Activated effector memory CD4-positive, alpha-beta T cell treated with Interleukin-2 at 50 U/mL for 16 hours (primary cell): ENCODE measurements at places on chromosomes 12 and 14.

DNA sequence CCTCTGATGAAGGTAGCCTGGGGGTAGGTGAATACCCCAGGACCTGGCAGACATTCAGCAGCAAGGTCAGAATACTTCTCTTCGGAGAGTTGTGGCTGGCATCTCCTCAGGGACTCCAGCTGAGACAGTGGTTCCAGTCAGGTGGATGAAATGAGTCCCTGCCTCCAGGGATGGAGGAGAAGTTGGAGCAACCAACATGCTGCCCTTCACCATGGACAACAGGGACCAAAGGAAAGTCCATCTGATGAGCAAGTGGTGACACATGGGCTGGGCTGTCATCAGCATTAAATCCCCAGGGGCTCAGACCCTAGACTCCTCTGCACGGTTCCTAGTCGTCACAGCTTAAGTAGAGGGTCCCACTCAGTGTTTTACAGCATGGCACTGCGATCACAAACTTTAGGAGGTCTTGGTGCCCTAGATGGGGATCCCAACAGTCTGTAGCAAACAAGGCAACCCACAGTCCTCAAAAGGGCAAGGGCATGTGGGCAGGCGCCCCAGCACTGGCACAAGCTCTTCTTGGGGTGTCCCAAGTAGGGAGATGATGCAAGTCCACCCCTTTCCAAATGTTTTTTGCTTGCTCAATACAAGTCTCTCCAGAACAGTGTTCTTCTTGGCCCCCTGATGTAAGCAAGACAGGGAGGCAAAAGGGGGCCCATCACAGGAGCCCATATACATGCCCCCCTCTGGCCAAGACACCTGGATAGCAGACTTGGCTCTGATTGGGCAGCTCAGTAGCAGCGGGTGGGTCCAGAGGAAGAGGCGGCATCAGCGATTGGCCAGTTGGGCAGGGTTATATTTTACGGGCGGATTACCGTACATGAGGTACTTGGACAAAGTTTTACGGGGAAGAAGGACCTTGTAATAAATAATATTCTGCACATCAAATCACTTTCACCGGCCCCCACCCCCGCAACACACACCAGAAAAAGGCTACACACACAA, 10.8 kb upstream of the CDH24 start:
- DNase-seq, result no peak

GRCh38 chr14:69780952-69781351, 14.0 kb downstream of the SRSF5 start:
- DNase-seq, result no peak

DNA sequence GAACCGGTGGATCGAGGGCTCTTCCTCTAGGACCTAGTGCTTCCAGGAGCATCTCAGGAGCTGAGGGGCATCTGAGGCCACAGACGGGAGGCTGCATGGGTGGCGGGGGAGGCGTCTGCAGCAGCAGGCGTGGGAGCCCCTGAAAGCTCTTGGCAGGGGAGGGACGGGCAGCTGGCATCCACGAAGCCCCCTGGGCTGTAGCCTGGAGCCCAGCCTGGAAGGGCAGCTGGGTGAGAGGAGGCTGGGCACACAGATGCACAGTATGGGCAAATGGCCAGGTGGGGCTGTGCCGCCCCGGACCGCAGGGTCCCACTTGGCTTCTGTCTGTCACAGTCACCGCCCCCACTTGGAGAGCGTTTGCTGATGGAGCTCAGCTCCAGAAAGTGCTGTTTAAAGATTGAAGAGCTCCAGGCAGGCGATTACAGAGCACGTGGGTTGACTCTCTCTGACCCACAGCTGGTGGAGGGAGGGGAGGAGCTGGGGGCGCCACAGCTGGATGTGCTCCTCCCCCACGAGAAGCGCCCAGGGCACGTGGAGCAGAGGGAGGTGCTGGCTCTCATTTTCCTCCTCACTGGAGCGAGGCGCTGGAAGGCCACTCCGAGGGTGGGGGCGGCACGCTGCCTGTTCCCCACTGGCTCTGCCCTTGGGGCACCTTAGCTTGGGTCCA, 155.0 kb upstream of the C14orf180 start:
- DNase-seq, result no peak

GRCh38 chr12:2535583-2536204, 259.1 kb upstream of the FKBP4 start:
- no peak for DNase-seq

DNA sequence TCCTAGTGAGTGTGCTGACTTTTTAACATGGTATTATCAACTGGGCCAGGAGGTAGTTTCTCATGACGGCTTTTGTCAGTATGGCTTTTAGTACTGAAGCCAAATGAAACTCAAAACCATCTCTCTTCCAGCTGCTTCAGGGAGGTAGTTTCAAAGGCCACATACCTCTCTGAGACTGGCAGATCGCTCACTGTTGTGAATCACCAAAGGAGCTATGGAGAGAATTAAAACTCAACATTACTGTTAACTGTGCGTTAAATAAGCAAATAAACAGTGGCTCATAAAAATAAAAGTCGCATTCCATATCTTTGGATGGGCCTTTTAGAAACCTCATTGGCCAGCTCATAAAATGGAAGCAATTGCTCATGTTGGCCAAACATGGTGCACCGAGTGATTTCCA, 141.1 kb downstream of the HMGA2 start:
- DNase-seq, result no peak

GRCh38 chr12:28216016-28216415, 25.8 kb downstream of the CCDC91 start:
- no peak for DNase-seq

DNA sequence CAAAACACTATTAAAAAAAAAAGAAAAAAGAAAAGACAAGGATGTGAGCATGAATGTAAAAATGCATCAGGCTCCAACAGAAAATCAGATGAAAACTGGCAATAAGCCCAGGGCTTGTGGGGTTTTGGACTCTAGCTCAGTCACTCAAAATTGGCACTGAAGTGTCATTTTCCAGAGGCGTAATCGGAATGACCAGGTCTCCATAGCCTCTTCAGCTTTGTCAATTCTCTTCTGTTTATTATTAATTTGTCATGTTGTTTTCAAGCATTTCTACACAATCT, 137.2 kb upstream of the TRHDE start:
- no peak for DNase-seq

DNA sequence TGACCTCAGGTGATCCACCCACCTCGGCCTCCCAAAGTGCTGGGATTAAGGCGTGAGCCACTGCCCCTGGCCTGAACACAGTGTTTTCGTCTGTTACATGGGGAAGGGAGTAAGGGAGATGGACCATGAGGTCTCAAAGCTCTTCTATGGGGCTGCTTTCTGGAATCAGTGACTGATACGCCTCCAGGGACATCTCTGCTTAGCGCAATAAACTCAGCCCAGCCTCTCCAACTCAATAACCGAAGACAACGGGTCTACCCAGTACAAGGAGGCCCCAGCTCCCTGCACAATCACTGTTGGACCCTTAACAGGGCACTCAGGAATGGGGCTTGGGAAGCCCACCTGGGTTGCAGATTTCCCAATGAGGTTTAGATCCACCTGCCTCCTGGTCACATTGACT, 42.6 kb upstream of the CHGA start:
- DNase-seq, result no peak

DNA sequence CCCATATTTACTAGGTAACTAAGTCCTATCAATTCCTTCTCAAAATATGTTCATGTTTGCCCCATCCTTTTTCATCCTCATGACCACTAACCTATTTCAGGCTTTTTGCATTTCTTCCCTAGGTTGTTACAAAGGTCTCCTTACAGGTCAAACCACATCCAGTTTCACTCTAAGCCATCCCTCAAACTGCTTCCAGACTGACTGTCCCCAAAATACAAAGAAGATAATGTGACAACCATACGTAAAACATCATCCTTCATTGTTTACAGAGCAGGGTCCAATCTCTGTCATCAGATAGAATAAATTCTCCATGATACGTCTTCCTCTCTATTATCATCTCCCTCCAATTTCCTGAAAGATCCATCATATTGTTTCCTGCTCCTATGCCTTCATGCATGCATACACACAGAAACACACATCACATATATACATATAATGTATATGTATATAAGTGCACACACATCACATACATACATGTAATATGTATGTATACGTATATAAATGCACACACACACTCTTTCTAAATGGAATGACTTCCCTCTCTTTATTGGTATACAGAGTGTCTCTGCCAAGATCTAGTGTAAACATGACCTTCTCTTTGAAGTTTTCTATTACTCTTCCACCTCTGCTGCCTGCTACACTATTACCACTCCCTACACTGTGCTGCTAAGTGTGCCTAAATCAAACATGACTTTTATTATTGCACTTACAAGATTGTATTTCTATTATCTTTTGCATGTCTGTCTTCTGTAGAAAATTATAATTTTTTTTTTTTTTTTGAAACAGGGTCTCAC, 30.7 kb upstream of the EPS8 start:
- DNase-seq, result no peak

- no peak for DNase-seq
Measured at GRCh38 chr14:101125313-101125712, 221.8 kb upstream of the RTL1 start.

GRCh38 chr14:90649557-90650135, 166.6 kb downstream of the TTC7B start:
- no peak for DNase-seq

DNA sequence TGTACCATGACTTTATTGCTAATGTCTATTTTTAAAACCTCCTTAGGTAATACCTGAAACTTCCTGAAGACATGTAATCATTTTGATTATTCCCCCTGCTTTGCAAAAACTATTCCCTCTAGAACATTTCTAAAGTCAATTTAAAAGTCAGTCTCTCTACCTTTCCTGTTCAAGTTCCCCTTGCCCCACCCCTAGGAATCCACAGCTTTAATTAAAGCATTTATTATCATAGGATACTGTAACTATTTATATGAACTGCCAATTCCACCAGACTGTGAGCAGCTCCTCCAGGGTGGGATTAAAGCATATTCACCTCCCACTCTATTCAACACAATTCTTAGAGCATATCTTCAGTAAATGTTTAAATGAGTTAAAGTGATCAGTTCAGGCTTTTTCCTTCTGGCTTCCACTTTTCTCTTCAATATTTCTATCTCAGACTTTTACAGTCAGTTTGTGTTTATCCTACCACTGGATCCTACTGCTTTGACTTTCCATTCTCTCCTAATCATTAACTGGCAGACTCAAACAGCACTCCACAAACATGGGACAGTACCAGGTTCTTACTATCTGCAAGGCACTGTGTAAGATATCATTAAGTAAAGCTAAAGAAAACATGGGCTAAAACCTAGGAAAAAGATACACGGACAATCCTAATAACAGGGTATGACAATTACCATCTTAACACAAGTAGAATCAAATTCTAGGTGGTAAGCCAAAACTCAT, 39.1 kb downstream of the PTPN21 start:
- no peak for DNase-seq

DNA sequence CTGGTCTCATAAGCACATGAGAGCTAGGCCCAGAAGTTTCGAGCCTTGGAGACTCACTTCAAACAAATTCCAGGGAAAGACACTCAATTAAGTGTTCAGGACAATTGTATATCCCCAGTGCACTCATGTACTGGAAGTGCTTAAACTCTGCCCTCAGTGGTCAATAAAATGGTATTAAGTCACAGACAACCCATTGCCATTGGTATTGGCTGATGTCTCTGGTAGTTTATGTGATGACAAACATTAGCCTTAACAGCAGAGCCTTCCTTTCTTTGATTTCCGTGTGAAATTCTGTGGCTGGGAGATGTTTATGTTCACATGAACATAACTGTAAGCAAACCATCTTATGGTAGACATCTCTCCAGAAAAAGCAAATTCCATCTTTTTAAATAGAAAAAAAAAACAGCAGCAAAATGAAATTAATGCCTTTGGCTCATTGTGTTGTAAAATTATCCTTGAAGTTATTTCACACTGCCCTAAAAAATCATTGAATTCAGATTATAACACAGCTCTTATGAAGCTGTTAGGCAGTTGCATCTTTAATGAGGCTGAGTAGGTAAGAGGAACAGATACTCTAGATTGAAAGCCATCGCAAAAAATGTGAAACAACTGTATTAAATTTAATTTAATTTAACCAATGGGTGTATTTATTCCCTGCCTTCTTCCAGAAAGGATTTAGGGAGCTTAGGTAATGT, 216.2 kb upstream of the PLEKHG7 start:
- no peak for DNase-seq

- no peak for DNase-seq
Measured at GRCh38 chr12:112117685-112118084, 7.7 kb upstream of the TRAFD1 start.

GRCh38 chr12:119836781-119837180, 40.3 kb downstream of the CIT start:
- DNase-seq, result no peak

DNA sequence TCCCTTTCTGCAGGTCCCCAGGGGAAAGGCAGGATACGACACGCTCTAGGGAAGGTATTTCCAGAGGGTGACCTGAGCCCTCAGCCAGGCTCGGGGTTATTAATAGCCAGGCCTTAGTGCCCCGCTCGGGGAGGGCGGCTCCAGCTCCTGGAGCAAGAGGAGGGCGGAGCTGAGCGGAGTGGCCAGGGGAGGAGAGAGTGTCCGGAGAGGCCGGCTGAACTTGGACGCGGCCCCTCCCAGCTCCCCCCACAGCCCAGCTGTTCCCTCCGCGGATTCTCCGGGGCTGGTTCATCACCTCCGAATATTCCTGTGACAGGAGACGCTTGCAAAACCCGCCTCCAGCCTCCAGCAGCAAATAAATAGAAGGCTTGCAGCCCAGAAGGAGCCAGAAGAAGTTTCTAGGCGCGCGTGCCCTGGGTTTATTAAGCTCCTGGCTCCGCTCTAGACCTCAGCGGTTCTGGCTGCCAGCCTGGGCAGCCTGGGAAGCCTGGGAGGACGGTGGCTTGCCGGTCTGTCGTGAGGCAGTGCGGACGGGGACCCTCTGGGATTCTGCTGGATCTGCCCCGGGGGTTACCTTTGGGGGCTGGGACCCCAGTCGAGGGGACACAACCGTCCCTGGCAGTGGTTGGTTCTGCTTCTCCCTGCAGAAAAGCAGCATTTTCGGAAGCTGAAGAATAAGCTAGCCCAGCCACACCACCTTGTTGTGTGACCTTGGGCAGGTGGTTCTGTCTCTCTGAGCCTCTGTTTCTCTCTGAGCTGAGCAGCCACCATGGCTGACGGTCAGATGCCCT, at the start of gene HSPB8:
Gene HSPB8, plus strand, starts transcription at position 388 of the 791 bp plus-strand sequence. Its CDS starts 382 bp downstream, at position 770.
- no peak for DNase-seq

- no peak for DNase-seq
Measured at GRCh38 chr12:106118381-106119130, 20.2 kb downstream of the NUAK1 start.
